Hippocampal formation (tissue), 2 donors: ENCODE measurements at places on chromosomes 13 and 19.

- no peak for DNase-seq
Measured at GRCh38 chr13:101157261-101157660, 259.0 kb downstream of the NALCN start.

GRCh38 chr19:10919352-10920287 lies 8.8 kb downstream of the YIPF2 start:
- no peak for DNase-seq

GRCh38 chr13:96527497-96527896 lies 437.6 kb downstream of the HS6ST3 start:
- DNase-seq: no peak

DNA sequence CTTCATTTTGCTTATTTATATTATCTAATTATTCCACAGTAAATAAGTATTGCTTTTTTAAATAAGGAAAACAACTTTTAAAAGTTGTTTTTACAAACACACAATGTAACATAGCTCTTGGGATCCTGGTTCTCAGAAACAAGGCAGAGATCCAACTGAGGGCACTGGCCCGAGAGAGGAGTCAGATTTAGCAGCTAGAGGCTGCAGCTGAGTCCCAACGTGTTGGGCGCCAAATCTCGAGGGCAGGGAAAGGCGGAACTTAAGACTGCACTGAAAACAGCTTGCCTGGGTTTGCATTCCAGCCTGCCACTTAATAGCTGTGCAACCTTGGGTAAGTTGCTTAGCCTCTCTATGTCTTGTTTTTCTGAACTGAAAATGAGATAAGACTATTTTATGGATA lies 16.4 kb upstream of the WASF3 start:
- DNase-seq: no peak

DNA sequence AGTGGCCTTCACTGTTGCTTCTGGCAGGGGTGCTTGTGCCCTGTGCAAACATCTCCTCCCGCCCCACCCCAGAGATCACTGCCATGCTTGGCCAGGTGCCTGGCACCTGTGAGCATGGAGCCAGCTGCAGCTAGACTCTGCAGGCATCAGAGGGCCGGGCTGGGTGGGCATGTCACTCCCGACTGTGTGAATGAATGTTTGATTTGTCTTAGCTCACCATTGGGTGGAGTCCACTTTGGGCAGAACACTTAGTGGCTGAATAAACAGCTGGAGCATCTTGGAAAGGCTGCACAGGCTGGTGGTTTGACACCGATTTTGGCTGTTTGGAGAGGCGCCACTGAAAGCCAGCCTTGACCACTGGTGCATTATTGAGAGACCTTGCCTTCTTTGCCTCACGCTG lies 267.3 kb downstream of the DLEU7 start:
- no peak for DNase-seq

DNA sequence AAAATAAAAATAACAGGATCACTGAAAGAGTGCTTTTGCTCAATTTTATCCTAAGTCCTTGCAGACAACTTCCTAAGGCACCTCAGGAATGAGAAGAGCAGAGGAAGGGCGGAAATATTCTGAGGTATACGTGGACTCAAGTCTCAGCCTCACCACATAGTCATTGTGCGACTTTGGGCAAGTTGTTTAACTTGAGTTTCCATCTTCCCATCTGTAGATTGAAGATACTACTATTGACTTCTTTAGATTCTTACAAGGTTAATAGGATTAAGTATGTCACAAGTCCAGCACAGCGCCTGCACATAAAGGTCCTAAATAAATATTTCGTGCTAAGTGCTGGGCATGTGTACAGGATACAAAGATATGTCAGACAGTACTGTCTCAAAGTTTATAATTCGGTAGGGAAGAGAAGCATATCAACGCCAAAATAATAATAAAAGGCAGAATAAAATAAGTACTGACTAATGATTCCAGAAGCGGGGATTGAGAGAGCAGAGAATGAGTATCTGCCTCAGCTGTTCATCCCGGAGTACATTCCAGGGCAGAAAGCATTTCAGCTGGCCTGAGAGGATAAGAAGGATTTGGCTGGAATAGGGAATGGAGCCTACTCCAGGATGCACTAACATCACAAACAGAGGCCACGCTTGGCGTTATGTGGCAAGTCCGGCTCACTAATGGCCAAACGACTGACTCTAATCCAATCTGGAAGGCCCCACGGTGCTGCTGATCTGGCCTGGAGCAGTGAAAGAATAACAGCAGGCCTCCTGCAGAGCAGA lies 139.7 kb downstream of the FLT1 start:
- no peak for DNase-seq

- no peak for DNase-seq
Measured at GRCh38 chr19:36488118-36488845, 1.1 kb downstream of the ZNF566 start.

DNA sequence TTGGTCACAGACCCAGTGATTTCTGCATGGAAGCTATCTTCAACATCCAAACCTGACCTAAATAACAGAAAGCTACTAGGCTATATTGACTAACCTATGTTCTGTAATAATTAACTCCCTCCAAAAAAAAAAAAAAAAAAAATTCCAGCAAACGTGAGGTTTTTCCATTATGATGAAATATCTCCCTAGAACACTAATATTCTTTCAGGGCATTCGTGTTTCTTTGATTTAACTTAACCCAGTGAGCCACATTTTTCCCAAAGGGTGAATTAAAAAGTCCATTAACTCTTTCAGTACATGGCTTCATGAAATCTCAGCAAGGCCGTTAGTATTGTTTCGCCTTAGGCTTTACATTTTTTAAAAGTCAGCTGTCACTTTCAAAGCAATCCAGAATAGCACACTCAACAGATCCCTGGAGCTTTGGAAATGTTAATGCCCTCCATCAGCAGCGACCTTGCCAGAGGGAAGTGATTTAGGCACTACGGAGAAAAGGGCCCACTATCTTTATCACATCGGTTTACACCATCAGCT lies 175.8 kb downstream of the DCT start:
- no peak for DNase-seq

GRCh38 chr19:17458970-17459369 lies 1.8 kb downstream of the NXNL1 start:
- no peak for DNase-seq

- DNase-seq: no peak
Measured at GRCh38 chr13:48214519-48215121, 18.4 kb upstream of the ITM2B start.

- no peak for DNase-seq
Measured at GRCh38 chr13:43446126-43446525, 340.6 kb downstream of the ENOX1 start.

GRCh38 chr19:37699057-37699456 lies 20.5 kb downstream of the ZNF607 start:
- DNase-seq: no peak

- no peak for DNase-seq
Measured at GRCh38 chr13:46659413-46660065, 106.6 kb downstream of the LRCH1 start.

DNA sequence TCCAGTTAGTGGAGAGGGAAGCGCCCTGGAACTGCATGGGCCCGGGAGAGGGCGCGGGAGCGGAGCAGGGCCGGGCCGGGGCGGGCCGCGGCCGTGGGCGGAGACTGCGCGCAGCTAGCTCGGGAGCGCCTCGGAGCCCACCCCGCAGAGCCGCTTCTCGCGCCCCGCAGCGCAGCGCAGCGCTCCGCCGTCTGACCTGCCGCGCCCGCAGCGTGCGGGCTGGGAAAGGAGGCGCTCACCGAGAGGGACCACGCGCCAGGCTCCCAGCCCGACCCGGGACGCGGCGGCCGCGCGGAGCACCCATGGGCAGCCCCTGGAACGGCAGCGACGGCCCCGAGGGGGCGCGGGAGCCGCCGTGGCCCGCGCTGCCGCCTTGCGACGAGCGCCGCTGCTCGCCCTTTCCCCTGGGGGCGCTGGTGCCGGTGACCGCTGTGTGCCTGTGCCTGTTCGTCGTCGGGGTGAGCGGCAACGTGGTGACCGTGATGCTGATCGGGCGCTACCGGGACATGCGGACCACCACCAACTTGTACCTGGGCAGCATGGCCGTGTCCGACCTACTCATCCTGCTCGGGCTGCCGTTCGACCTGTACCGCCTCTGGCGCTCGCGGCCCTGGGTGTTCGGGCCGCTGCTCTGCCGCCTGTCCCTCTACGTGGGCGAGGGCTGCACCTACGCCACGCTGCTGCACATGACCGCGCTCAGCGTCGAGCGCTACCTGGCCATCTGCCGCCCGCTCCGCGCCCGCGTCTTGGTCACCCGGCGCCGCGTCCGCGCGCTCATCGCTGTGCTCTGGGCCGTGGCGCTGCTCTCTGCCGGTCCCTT lies at the start of gene MLNR:
Gene MLNR, plus strand, starts transcription at position 303 of the 820 bp plus-strand sequence. Its CDS starts 0 bp downstream, at position 303.
- no peak for DNase-seq

DNA sequence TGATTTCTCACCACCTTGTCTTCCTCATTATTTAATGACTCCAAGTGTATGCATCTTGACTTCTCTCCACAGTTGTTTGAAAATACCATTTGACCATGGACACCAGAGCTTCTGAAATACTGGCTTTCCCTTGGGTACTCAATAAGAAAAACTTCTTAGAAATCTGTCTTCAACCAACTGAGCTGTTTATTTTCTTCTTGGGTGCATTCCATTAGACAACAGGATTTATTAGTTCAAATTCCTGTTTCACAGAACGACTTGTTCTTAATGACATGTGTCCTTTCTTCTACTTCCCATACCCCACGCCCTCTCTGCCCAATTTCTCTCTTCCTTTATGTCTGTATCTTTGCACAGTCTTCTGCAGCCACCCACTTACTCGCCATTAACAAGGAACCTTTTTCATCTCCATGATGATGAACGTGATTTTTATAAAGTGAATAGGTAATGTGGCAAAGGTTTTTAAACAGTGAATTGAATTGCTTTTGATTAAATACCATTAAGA lies 11.3 kb upstream of the ITM2B start:
- no peak for DNase-seq

DNA sequence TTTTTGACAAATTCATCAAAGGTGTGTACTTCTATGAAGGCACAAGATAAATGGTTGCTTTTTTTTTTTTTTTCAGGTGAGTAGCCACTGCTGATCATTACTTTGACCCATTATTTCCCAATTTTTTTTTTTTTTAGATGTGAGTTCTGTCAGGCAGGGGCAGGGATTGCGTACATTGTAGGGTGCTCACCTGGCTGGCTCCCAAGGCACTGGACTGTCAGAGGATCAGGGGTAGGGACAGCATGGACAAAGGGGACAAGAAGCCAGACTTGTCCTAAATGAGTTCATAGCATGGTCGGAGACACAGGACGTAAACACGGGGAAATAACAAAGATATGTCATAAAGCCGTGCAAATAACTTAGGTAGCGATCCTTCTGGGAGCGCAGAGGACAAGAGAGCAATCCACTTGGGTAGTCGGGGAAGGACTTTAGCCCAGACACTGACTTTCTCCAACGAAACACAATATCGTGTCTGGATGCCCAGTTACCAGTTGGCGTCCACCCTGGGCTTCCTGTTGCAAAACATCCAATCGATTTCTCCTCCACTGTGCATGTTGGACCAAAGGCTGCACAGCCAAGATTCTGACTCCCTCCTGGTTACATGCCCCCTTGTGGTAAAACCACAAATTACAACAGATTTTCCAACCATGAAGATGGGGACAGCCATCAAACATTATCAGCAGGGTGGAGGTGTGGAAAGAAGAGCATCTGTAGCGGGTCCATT lies 27.5 kb upstream of the KATNAL1 start:
- no peak for DNase-seq
